B cell (primary cell): ENCODE measurements at places on chromosomes 13 and 19. TPM values are rescaled to one million over a fixed set of nuclear protein-coding genes. Genes with fewer than 3 reads are reported as not detected.

- H3K4me3 ChIP-seq, result no peak overlapping the region
- no peak overlapping the region for H3K27ac ChIP-seq
- no peaks in the 10 kb centered on the region for H3K36me3 ChIP-seq
Measured at GRCh38 chr13:44855860-44856259, 133.4 kb downstream of the NUFIP1 start.

- DNase-seq, result no peak
- no peak overlapping the region for H3K4me3 ChIP-seq
- peaks cover 18% of the 10 kb centered on the region for H3K4me1 ChIP-seq
- H3K27me3 ChIP-seq, result peaks cover 2% of the 10 kb centered on the region
Measured at GRCh38 chr13:48230541-48230940, 2.5 kb upstream of the ITM2B start.

- H3K27ac ChIP-seq, result no peak overlapping the region
- H3K27me3 ChIP-seq, result no peaks in the 10 kb centered on the region
- no peaks in the 10 kb centered on the region for H3K36me3 ChIP-seq
- no peak for DNase-seq
Measured at GRCh38 chr19:49953416-49953815, 7.6 kb downstream of the SIGLEC11 start.

DNA sequence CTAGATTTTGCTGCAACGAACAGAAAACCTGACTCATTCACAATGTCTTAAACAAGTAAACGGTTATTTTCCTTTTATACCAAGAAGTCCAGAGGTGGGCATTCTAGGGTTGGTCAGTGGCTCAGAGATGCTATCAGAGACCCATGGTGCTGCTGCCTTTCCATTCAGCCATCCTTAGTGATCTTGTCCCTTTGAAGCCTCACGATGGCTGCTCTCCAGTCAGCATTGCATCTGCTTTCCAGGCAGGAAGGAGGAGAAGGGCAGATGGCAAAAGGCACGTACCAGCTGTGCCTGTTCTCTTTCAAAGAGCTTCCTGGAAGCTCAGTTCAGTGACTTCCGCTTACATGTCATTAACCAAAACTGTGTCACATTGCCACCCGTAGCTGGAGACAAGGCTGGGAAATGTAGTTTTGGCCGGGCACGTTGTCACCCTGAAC lies 30.1 kb downstream of the WDFY2 start:
- no peaks in the 10 kb centered on the region for H3K27me3 ChIP-seq
- peak; percentile 69 for DNase-seq
- H3K4me1 ChIP-seq, result peaks cover 46% of the 10 kb centered on the region
- H3K36me3 ChIP-seq, result no peaks in the 10 kb centered on the region
- peak overlapping the region; percentile 55 for H3K27ac ChIP-seq
- peak overlapping the region; percentile 49 for H3K4me3 ChIP-seq

DNA sequence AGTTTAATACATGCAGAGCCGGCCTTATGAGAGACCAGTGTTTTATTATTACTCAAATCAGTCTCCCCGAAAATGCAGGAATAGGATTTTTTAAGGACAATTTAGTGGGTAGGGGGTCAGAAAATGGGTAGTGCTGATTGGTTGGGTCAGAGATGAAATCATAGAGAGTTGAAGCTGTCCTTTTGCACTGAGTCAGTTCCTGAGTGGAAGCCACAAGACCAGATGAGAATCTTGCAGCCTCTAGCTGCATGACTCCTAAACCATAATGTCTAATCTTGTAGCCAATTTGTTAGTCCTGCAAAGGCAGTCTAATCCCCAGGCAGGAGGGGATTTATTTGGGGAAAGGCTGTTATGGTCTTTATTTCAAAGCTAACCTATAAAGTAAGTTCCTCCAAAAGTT lies 1163.9 kb downstream of the DIAPH3 start:
- H3K4me1 ChIP-seq, result no peaks in the 10 kb centered on the region
- no peaks in the 10 kb centered on the region for H3K27me3 ChIP-seq
- H3K27ac ChIP-seq, result no peak overlapping the region
- H3K36me3 ChIP-seq, result no peaks in the 10 kb centered on the region

GRCh38 chr19:22052644-22053013 lies 345 bp downstream of the ZNF257 start:
- no peaks in the 10 kb centered on the region for H3K4me1 ChIP-seq
- peak overlapping the region; percentile 82 for H3K4me3 ChIP-seq
- DNase-seq, result no peak
- no peaks in the 10 kb centered on the region for H3K27me3 ChIP-seq
- H3K27ac ChIP-seq, result peak overlapping the region; percentile 78
- H3K36me3 ChIP-seq, result no peaks in the 10 kb centered on the region

Gene PABPC3
- 0.10 and 0.36 TPM in 2 replicates for total RNA-seq

Gene GIPR
- 2.3 and 2.9 TPM in 2 replicates for total RNA-seq
